ENCODE measurements at places on chromosomes 6 and 20.

DNA sequence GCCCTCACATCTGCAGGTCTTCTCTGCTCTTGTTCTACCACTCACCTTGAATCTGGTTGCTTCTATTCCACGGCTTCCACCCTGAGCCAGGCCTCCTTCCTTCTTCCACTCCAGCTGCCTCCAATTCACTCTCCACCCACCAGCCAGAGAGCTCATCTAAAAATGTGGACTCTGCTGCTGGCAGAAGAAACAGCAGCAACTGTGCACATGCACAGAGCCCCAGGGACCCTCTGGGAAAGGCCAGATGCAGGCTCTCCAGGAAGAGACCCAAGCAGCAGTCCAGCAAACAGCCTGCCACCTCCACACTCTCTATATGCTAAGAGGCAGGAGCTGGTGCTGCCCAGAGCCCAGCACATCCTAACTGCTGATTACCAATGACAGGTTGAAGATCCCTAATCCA is 162.6 kb upstream of the TOP1 start:
- DNase-seq = no peak

DNA sequence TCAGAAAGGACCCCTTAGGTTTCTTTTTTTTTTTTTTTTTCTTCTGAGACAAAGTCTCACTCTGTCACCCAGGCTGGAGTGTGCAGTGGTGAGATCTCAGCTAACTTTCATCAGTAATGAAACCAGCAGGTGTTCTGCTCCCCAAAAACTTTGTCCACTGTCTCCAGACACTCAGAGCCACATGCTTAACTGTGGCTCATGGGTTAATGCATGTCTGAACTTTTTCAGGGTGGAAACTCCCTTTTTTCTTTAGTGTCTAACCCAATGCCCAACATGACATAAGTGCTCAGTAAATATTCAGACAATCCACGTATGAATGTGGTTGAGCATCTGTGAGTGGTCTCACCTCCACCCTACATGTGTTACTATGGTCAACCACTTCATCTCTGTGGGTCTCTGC is 45.4 kb downstream of the MYB start:
- DNase-seq = no peak

- DNase-seq = no peak
These were observed 1.5 kb downstream of the DACT2 start for GRCh38 chr6:168318090-168318489.

DNA sequence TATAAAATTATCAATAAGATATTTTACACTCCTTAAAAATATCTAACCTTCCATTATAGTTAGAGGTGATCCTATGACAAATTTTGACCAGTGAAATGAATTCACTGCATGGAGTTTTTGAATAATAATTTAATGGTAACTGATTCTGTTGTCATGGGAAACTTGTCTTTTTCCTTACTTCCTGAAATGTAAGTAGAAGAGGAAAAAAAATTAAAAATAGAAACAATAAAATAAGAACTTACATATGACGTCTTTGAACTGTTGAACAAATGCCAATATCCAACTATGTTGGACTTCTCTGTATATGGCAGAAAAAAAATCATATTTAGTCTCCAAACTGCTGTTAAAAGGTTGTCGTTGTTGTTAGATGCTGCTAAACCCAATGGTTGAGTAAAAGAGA is 26.3 kb downstream of the PPP1R14C start:
- DNase-seq = no peak

DNA sequence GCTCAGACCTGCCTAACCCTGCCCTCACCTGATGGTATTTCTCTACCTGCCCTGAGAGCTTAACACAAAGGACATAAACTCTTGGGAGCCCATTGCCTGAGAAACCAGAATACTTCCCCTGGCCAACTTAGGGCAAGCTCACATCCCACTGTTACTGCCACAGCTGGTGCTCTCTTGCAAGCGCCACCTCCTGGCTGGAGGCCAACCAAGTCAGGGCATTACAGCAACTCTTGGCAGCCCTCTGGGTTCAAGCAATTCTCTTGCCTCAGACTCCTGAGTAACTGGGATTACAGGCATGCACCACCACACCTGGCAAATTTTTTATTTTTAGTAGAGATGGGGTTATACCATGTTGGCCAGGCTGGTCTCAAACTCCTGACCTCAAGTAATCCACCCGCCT is 70.1 kb downstream of the HECA start:
- no peak for DNase-seq

GRCh38 chr20:35866418-35867202 is 87.7 kb downstream of the SCAND1 start:
- DNase-seq = no peak

GRCh38 chr6:74597266-74597665 is 608.6 kb downstream of the COL12A1 start:
- DNase-seq = no peak

- DNase-seq = no peak
These were observed 367 bp upstream of the PCIF1 start for GRCh38 chr20:45934046-45934585.

- no peak for DNase-seq
These were observed 344.7 kb downstream of the CDC5L start for GRCh38 chr6:44732243-44732642.

GRCh38 chr6:160742090-160742489 is 40.0 kb downstream of the PLG start:
- DNase-seq = no peak

DNA sequence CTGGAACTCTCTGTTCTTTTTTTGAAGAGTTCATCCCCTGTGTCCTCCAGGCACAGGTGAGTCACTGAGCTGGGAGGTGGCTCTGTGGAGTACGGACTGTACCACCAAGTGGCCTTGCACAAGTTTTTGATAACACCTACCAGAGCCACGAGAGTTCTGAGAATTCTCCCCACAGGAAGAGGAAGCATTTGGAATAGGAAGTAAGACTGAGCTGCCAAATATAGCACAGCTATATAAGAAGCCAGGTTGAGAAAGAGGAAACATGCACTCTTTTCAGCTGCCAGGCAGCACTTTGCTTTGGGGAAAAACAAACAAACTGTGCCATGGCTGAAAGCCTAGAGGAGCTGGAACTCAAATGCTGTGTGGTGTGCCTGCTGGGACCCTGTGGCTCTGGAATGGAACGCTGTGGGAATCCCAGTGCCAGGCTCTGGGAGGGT is 70.8 kb upstream of the RIPOR2 start:
- DNase-seq = no peak

GRCh38 chr6:91683240-91683639 is 1096.4 kb upstream of the MAP3K7 start:
- DNase-seq = no peak

DNA sequence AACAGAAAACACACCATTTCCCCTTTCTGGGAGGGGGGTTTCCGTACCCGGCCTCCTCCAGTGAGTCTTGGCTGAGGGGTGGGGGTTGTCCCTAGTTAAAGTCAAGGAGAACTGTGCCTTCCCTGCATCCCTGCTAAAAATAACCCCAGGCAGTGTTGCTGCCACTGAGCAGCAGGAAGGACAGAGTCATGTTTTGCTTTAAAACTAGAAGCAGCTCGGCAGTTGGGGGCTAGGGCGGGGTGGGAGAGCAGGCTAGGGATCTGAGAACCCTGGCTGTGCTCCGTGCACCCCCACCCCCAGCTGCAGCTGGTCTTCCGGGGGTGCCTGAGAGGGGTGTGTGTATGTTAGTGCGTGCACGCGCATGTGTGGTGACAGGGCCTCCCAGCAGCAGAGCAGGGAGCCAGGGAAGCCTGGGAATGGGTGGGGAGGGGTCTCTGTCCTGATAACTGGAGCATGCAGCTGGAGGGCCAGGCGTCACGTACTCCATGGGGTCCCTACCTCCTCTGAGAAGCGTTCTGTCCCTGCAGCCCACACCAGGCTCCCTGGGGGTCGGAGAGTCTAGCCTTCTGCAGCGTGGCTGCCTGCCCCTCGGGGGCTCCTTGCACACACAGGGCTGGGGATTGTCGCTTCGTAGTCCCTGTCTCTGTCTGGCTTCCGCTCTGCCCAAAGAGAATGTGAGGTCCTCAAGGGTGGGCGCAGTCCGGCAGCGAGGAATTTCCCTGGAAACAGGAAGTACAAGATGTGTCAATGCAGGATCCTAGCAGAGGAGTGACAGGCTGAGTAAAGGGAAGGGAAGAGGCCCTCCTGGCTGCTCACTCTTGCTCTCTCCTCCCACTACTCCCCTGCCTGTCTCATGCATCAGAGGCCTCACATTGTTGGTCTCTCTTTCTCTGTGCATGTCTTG is 16.8 kb upstream of the ARMC12 start:
- DNase-seq = peak; percentile 54

GRCh38 chr6:33632558-33633039 is 11.5 kb downstream of the ITPR3 start:
- no peak for DNase-seq
